A549 (cell line): ENCODE measurements at places on chromosomes 12 and 14.

DNA sequence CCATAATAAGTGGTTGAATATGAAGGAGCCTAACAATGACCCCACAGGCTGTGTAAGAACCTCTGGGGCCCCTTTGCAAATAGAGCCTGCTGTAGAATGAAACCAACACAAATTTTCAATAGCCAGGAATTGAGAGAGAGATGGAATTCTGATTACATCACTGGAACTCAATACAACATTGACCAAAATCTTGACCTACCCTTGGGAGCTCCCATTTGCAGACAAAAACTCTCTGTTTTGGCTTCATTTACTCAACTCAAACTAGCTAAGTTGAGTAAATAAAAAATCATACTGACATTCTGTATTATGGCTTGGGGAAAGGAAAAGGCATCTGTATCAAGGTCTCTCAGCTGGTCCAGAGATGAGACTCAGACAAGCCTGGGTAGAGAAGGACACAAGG lies 91.0 kb downstream of the TBX3 start:
- DNase-seq: no peak

DNA sequence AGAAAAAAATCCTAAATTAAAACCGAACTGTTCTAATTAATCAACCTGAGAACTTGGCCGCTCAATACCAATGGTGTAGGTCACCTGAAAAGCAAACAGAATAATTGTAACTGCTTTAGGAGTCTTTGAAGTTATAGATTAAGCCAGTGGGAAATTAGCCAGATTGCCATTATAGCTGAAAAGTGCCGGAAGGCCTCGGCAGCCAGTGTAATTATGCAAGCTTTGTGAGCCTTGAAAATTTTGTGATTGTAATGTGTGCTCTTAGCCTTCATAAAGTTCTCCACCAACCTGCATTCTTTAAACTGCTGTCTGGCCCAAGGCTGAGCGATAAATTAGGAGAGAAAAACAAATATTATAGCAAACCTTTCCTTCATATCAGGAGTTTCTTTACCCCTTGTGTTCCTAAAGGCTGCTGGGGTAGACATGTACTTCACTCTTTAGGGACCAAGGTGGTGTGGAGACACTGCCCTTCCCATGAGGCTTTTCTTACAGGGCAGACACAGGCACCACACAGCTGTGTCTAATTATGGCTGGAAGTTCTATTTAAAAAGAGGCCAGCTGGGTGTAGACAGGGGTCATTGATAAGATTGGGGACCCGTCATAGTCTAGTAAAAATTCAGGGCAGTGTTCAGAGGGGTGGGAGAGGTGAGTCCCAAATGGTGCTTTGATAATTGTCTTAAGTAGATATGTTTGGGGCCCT lies 991.2 kb downstream of the FLRT2 start:
- DNase-seq: no peak

DNA sequence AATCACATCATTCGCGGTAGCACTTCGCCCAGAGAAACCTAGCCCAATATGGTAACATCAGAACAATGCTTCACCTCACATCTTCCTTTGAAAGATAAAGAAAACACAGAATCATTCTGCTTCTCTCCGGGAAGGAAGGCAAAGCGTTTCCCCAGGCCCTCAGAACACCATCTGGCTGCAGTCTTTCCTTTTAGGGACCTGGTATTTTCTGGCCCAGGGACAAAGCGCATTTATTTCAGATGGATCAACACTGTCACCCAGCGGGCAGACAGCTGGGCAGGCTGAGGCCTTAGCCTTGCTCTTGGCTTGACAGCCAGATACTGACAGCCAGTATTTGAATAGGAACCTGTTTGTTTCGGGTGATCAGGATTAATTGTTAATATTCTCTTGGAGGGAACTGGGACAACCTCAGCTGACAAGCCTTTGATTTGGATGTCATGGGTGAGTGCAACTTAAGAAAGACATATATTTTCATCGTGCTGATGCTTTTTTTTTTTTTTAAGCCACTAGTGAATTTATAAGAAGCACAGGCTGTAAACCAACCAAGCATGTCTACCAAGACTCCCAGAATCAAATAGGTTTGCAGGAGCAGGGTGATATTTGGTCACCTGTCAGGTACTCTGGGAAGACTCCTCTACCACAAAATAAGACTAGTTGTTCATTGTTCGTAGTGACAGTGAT lies 118.9 kb downstream of the VEZT start:
- peak; percentile 90 for DNase-seq

DNA sequence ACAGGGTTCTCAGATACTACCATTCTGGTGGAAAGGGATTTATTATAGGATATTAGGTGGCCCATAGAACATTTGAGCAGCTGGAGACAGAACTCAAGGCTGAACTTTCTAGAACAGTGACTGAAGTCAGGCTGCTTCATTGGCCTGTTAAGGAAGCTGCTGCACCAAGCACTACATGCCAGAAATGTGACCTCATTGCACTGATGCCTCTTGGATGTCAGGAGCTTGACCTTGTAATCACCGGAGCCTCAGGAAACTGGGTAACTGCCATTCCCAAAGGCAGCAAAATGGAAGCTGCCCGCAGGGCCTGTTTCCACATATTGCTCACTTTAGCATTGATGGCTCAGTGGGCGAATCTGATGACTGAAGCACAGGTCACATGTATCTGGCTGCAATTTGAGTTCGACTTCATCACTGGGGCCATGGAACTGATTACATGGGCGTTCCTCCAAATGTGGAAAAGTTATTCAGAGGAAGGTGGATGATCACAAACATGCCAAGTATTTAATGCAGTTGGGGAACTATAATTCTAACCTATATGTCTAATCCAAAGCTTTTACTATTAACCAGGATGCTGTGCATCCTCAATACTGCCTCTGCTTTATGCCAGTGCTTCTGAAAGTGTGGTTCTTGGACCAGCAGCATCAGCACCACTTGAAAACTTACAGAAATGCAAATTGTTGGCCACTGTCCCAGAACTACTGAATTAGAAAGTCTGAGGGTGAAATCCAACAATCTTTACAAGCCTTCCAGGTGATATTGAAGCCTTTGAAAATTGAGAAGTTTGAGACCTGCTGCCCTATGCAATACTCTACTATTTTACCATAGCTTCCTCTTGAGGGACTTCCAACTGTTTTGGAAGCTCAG lies 337.2 kb upstream of the NAV3 start:
- DNase-seq: no peak

DNA sequence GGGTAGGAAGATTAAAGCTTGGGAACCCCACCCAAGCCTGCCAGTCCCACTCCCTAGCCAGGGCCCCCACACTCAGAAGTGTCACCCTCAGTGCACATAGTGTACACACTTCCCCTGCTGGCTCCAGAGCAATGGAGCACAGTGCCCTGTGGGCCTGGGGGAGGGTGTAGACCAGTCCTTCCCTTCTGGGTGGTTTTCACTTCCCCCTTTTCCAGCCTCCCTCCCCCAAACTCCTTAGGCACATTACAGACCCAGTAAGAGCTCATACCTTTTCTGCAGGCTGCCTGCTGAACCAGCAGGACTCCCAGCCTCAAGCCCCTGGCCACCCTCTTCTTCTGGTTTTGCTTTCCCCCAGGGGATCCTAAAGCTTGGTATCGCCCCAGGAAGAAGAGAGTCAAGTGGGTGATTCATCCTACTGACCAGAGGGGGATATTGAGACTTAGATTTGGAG lies at the start of gene ZNF385A:
Gene ZNF385A, minus strand, starts transcription at position 143 of the 451 bp plus-strand sequence. CDS start 219 bp downstream, outside the sequence.
- no peak for DNase-seq

GRCh38 chr12:46219877-46220655 lies 48.8 kb downstream of the SLC38A1 start:
- peak; percentile 32 for DNase-seq

GRCh38 chr12:95473231-95473883 lies 595 bp upstream of the METAP2 start:
- DNase-seq: peak; percentile 43

- DNase-seq: no peak
Observed at GRCh38 chr12:45986641-45987339, 3.6 kb downstream of the SCAF11 start.

- DNase-seq: no peak
Observed at GRCh38 chr14:100673807-100674154, 52.9 kb upstream of the DLK1 start.

GRCh38 chr14:54344445-54344844 lies 52.4 kb upstream of the CDKN3 start:
- no peak for DNase-seq

DNA sequence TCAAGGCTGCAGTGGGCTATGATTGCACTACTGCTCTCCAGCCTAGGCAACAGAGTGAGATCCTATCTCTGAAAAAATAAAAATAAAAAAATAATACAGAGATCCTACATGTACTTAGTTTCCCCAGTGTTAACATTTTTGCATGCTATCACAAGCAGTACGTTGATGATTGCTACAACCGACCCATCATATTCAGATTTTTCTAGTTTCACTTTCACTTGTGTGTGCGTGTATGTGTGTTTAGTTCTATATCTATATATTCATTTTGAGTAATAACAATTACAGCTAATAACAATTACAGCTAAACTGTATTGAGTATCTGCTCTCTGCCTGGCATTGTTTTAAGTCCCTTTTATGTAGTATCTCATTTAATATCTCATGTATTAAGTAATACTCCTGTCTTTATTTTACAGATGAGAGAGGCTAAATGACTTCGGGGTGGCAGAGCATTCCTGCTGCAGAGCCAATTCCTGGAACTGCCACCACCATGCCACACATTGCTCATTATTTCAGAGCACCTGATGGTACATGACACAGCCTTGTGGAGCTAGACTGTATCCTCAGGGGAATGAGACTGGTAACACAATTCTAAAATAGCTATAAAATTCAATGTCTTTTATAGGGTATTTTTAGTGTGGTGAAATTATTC lies 153.1 kb downstream of the BCAT1 start:
- DNase-seq: no peak

GRCh38 chr14:70009961-70010360 lies 130.7 kb downstream of the SMOC1 start:
- DNase-seq: no peak

DNA sequence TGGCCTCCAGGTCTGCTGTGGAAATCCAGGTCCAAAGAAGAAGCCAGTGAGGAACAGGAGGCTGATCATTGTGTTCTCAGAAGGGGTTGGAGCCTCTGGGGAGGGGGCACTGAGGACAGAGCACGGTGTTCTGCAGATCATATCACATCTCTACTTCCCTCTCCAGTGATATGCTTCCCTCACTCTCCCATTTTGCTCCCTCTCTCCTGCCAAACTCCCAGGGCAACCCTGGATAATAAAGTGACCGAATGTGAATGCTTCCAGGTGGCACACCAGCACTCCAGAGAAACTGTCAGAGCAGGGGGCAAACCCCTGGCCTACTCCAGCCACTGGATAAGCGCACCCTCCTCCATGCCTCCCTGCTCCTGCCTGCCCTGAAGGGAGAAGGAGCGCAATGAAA lies 57.8 kb downstream of the DPF3 start:
- no peak for DNase-seq

DNA sequence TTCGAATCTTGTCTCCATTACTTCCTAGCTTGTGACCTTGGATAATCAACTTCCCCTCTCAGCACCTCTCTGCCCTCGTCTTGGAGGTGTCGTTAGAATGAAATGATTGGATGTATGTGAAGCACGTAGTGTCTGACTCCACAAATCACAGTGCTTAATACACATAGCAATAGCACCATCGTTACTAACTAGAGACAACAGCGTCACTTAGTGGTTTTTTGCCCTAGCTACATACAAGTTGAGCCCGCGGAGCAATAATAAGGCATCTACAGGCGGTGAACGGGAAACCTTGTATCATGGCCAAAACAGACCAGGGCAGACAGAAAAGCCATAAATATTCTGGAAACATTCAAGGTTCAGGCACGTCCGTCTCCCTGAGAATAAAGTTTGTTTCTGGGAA lies 154.9 kb downstream of the ASCL4 start:
- DNase-seq: peak; percentile 35

DNA sequence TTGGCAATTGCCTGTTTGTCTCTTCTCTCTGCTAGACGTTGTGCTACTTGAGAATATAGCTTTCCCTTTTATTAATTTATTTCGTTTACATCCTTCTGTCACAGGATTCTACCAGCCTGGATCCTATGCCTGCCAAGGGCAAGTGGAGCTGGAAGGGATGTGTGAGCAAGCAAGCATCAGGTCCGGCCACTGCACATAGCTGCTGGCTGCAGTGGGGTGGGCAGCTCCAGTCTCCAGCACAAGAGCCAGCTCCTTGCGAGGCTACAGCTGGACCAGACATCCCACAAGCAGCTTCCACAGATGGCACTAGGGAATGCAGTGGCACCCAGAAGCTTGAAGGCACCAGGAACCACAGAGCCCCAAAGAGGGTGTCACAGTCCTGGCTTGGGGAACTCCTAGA lies 225.0 kb downstream of the KCNC2 start:
- no peak for DNase-seq

DNA sequence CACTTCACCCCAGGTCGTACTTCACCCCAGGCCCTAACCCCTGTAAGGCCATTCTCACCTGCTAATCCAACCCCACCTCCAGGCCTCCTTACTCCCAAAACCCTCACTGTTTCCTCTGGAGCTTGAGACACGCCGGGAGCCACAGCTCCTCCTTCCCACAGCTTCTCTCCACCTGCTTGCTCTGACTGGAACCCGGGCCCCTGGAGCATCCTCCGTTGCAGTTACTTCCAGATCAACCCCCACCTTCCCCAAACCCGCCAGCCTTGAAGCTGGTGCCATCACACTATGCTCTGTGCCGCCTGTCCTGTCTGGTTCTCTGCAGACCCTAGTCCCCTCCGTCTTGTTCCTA lies 34.6 kb upstream of the PPP2R5C start:
- no peak for DNase-seq

DNA sequence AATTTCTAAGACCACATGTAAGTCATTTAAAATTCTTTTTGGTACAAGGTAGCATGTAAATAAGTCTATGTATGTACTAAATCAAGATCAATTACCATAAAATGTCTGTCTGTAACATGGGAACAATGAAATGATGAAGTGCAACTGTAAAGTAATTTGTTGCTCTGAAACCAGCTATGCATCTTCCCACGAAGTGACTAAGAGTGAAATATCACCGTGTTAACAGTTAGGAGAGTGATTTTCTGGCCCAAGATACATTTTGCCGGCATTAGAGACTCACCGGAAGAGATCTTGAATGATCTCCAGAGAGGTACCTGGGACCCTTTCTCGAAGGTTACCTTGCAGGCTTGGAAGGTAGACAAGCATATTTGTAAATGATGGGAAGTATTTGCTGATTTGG lies 105.8 kb downstream of the SAMD4A start:
- no peak for DNase-seq

GRCh38 chr12:130849561-130850417 lies 10.7 kb upstream of the STX2 start:
- DNase-seq: no peak

DNA sequence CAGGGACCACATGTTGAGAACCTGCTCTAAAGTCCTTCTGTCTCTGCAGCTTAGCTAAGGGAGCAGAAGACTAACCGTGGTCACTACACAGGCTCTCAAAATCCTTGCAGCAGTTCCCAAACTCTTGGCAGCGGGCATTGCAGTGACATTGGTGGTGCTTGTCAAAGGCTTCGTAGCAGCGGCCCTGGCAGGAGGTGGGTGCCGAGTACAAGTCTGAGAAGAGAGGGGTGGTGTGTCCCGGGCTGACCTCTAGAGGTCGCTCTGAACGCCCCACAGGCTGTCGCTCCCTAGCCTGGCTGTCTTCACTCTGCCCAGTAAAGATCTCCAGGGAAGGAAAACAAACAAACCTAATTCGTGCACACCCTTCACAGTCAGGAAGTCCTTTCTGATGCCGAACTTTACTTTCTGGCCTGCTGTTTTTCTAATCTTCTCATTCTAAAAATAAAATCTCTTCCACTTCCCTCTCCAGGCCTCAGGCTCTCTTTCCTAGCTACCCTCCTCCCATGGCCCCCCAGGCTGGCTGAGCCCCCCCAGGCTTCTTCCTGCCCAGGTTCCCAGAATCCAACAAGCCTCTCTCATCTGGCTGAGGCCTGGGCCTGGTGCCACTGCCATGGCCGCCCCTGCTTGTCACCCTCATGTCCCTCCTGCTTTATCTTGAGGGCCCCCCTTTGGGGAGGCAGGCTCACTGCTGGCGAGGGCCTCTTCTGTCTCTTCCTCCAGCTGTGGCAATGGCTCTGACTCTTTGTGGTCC lies 7.7 kb downstream of the ENDOU start:
- peak; percentile 83 for DNase-seq
